ENCODE measurements at places on chromosomes 3 and 15.
A peak's percentile ranks its signal among the peaks of the same experiment; 100 is the strongest.

DNA sequence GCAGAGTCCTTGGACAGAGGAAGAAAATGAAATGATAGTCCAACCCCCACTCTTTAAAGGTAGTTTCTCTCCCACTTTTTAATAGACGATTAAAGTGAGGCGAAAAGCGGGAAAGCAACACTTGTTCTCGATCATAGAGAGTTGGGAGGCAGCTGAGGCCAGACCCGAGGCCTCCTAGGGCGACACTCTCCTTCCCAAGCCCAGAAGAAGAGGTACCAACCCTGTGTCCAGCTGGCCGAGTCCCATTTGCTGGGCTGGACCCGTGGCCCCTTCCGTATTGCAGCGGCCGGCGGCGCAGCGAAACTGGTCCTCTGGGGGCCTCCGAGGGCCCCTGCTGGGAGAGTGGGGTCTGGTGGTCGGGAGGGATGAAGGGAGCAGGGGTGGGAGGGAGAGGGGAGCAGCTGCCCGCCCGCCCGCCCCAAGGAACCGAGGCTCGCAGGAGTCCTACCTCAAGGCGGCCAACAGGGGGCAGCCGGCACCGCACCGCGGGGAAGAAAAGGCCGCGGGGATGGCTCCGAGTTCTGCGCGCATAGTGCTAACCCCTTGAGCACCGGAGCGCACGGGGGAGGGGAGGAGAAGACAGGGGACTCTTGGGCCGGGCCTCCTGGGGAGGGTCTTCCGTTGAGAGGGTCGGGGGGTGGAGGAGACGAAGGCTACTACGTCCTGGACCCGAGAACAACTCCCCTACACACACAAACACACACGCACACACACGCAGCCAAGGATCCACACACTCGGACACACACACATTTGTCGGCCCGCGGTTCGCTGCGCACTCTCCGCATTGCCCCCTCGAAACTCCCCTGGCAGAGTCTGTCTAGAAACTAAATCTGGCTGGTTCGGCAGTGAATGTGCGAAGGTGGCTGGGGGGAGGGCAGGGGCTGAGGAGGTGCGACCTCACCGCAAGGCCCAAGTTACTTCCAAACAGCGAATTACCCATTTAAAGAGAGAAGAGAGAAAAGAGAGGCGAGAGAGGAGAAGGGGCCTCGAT lies 2.0 kb downstream of the WNT5A start:
- no peak for DNase-seq

DNA sequence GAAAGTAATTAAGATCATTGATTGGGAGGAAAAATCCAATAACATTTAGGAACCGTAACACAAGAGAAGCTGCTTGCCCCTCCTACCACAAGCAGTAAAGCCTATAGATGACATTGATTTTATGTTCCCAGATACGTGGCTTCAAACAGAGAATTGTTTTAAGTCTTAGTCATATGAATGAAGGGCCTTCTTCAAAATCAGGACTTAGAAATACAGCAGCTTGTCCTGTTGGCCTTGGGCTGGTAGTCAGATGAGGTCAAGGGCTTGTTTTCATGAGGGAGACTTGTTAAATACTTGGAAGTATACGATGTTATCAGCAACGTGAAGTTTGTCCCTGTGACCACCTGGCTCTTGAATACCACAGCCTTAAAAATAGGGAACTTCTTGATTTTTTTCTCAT lies 114.4 kb downstream of the VGLL4 start:
- DNase-seq, result no peak

- DNase-seq, result no peak
These were observed 391.4 kb upstream of the FRG2C start for GRCh38 chr3:75272691-75273090.

DNA sequence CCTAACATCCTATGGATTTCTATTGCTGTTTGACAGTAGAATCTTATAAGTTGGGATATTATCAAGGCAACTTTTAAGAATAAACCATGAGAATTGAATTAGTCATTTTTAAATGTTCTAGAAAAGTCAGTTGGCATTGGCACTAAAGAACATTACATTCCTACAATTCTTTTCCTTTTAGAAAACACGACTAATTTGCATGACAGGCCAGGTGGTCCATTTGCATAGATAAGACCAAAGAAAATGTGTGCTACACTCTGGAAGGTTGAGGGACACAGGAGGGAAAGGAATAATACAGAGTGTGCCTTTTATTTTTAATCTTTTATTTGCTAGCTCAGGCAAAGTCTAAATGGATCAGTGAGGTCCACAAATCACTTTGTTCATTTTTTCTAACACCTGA lies 962.3 kb downstream of the EPHA3 start:
- DNase-seq, result no peak

DNA sequence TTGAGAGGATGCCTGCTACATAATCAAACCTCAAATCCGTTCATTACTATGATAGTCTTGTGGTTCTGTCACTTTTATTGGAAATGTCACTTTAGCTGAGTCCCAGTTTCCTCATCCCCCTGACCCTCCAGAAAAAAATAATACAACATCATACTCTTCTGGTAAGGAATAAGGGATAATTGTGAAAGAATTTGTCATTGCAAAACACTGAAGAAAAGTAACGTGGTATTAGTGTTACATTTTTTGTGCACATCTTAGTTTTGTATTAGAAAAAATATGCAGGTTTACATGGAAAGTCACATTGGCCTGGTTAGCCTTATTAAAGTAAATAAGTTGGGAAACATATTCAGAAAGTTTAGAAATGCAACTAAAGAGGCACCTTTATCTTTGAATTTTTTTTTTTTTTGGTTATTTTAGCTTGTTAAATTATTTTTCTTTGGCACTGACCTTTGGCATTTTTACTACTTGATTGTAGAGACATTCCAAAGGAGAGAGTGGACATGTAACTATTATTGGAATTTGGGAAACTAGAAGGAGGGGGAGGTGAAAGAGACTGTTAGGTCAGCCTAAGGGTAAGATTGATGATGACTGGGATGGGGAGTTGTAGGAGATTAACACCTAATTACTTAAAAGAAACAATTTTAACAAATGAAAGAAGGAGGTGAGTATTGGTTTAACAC lies 462.2 kb upstream of the RARB start:
- DNase-seq, result no peak

- no peak for DNase-seq
These were observed 51.9 kb upstream of the CDIN1 start for GRCh38 chr15:36527235-36528162.

DNA sequence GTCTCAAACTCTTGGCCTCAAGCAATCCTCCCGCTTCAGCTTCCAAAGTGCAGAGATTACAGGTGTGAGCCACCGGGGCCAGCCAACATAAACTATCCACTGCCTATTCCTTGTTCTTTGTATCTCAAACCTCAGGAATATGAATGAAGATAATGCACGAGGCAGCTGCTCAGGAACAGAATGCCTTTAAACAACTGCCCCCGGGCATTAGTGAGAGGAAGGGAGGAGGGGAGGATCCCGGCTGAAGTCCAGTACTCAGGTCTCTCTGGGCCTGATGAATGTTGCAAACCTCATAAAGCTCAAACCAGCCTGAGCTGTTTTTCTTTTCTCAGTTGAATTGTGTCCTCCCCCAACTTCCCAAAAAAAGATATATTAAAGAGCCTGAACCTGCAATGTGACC lies 26.9 kb upstream of the MTMR14 start:
- no peak for DNase-seq

DNA sequence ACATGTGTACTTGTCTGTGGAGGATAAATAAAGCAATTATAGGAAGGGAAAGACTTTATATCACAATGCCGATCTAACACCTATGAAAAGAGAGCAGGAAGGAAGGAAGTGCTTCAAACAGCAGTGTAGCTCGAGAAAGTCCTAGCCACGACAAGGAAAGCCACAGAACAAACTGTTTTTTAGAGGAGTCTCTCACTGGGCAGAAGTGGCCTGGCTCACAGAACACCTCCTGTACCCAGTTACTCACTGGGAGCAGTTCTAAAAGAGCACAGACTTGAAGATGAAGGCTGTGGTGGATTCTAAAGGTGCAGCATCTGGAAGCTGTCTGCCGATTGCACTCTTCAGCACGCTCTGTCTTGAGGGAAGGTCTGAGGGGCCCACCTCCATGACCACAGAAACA lies 248.8 kb upstream of the ATP11B start:
- DNase-seq, result no peak

DNA sequence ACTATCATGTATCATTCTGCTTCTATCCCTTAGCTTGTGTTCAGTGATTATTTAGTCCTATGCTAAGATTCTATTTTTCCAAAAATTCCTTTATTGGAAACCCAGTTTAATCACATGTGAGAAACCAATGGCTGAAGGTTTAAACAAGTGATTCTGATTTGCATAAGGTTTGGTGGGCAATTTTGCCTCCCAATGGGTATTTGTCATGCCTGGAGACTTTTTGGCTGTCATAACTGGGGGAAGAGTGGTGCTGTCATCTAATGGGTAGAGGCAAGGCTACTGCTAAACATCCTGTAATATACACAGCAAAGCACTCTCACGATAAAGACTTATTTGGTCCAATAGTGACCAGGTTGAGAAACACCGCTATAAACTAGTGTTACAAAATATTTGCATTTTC lies 148.7 kb downstream of the ALCAM start:
- DNase-seq, result no peak

GRCh38 chr3:132038198-132038825 lies 3.5 kb upstream of the CPNE4 start:
- no peak for DNase-seq

DNA sequence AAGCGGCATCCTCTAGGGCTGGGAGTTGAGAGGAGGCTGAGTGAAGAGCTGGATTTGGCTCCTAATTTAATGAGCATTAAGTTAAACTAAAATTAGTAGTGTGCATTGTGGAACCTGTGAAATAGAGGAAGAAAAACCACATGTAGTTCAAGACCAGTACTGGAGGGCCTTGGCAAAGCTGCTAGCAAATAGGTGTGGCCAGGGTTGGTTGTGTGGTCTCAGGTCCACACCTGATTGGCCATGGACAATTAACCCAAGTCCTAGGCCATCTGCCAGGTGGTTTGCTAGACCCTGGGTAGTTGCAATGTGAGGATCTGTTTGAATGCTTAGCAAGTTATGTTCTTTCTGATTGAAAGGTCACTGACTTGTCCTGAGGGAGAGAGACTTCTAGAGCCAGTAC lies 275.5 kb downstream of the PDCD6IP start:
- no peak for DNase-seq

- no peak for DNase-seq
These were observed 47.3 kb downstream of the ITGB5 start for GRCh38 chr3:124839896-124840295.

GRCh38 chr3:119747357-119747756 lies 34.5 kb upstream of the NR1I2 start:
- no peak for DNase-seq

GRCh38 chr3:66797889-66798560 lies 200.1 kb upstream of the KBTBD8 start:
- DNase-seq, result no peak

- DNase-seq, result no peak
These were observed 10.2 kb downstream of the ACKR2 start for GRCh38 chr3:42819351-42819965.

DNA sequence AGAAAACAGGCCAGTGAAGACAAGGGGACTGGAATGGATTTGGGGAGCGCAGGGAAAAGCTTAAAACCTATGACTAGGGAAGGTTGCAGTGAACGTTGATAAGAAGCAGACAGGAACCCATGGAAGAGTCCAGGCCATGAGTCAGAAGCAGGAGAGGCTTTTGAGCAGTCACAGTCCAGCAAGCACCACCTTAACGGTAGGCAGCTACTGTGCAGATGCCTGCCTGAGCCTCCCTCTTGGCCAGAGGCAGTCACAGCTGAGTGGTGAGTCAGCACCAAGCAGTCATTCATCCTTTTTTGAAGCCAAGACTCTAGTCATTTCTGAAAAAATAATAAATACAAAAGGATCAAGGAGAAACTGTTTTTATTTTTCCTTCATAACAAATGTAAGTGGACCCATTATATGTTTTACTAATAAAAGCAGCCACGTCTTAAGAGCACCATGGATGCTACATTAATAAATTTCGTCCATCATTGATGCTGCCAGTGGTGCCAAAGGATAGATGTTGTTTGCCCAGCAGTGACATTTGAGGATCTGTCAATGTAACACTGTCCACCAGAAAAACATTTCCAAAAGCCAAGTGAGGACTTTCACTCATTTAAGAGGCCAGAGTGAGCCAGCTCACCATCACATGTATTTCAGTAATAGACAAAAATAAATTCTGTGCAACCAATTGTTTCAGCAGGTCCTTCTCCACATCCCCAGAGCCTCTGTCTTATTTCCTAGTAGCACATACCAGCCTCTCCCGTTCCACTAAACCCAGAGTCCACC lies 42.1 kb upstream of the ACTC1 start:
- peak; percentile 26 for DNase-seq

DNA sequence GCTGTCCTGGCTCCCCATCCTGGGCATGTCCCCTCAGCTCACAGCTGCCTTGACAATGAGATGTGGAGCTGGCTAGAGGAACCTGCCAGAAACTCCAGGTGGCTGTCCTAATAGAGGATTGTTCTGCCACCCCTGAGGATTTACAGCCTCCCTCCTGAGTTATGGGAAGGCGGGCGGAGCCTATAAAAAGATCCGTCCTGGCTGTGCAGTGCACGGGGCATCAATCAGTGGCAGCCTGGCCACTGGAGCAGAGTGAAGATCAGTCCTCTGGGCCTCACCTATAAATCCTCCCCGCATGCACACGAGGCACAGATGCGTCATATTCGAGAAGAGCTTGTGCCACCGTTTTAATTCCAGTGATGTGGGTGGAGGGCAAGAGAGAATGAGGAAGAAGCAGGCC lies 90.0 kb downstream of the MEGF11 start:
- DNase-seq, result no peak

DNA sequence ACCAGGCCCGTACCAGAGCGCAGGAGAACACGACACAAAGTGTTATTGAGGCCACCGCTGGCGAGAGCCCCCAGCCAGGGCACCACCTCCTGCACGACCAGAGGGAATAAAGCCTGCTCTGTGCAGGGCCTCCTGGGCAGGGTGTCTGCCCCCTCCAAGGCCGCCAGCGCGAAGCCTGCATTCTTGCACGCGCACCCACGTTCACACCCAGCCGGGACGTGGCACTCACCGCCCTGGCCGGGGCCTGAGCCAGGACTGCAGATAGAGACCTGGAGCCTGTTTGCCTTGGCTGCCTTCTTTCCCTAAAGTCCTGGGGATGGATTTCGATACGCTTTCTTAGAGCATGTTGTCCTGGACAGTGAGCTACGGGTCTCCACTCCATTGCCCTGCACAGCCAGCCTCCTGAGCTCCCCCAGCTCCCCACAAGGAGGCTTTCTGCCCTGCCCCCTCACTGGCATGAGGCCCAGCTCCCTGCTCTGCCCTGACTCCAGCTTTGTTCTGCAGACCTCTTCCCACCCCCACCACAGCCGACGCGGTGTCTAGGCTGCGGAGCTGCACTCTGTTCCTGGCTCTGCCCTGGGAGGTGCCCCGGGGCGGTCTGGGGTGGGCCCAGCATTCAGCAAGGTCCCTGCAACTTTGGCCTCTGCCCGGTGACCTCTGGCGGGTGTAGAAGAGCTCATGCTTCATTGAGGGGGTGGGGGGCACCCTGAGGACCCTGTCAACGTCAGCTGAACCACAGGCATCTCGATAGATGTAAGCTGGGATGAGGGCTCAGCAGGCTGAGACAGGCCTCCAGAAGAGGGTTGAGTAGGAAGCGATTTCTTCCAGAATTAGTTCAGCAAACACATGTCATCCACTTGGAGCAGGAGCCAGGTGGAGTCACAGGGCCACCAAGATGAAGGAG lies 145.0 kb downstream of the LRRK1 start:
- DNase-seq, result no peak
